Posterior cingulate gyrus (tissue), 11 donors: ENCODE measurements at places on chromosomes 5 and 9.

DNA sequence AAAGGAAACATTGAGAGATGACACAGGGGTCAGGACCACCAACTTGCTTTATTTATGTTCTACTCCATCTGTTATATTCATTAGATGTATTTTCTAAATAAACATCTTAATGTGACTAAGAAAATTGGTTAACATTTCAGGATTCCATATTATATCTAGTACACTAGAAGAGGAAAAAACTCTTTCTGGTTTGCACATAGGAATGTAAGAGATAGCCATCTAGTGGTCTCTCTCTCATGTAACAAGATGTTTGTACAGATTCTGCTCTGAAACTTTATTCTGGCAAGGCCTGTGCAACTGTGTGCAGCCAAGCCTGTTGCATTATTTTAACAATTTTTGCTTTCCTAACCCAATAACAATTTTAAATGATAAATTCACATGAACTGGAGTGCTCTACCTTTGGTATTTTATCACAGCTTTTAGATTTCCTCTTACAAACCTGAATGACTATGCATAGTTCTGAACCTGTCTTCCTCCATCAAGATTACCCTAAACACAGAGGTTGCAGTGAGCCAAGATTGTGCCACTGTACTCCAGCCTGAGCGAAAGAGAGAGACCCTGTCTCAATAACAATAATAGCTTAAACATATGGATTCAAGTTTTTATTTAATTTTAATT lies 148.2 kb downstream of the GIN1 start:
- no peak for DNase-seq

DNA sequence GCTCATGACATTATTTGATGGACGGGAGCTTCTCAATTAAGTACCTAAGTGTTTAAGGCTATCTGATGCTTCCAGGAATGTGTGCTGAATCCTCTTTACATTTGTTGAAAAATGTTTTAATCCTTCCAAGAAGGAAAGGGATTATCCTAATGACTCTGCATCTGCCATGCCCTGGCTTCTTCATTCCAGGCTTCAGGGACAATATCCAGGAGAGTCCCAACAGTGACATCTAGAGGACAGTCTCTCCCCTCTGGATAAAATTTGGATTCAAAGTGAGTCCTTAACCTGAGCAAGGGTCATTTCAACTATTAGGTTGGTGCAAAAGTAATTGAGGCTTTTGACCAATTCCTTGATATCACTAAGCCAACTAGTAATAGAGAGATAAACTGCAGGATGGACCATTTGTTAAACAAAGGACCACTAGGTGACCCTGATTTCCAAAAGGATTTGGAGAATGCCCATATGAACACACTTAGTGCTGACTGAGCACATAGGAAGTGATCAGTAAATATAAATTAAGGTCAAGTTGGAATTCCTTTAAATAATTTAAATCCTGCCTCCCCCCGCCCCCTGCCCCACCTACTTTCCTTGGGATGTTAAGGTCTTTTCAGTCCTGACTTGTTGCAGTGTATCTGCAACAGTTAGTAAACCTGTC lies 19.1 kb downstream of the TNFSF8 start:
- no peak for DNase-seq

- no peak for DNase-seq
Measured at GRCh38 chr9:87239312-87239711, 258.4 kb upstream of the DAPK1 start.

- no peak for DNase-seq
Measured at GRCh38 chr5:43432486-43433375, 20.5 kb upstream of the CCL28 start.

GRCh38 chr9:84404095-84404686 lies 63.6 kb upstream of the SLC28A3 start:
- no peak for DNase-seq

- peak; percentile 24 for DNase-seq
Measured at GRCh38 chr5:1059884-1060263, 51.3 kb downstream of the NKD2 start.

- no peak for DNase-seq
Measured at GRCh38 chr9:83274787-83275186, 211.8 kb upstream of the RASEF start.

DNA sequence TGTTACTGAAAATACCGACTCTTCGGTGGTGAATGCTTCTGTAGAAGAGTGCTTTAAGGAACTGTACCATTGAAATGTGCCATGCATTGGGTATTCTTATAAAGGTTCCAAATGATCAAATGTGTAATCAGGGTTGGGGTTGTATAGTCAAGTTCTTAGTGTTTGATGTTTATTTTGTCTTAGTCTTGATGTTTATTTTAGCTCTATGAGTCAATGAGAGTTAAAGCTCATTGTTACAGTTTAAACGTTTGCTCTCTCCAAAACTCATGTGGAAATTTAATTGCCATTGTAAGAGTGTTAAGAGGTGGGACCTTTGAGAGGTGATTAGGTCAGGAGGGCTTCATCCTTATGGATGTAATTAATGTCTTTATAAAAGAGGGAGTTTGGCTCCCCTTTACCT lies 153.0 kb downstream of the FER start:
- DNase-seq: no peak

DNA sequence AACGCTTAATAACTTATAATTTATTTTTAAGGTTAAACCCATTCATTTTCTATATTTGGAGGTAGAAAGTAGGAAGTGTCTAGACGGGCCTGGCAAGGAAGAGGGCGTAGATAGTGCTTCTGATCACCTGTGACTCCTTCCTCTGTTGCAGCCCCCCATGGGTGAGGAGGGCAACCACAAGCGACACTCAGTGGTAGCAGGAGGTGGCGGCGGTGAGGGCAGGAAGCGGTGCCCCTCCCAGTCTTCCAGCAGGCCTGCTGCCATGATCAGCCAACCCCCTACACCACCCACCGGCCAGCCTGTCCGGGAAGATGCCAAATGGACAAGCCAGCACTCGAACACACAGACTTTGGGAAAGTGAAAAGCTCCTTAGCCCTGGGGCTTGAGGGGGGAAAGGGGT lies 36.7 kb downstream of the FAXDC2 start:
- DNase-seq: no peak

DNA sequence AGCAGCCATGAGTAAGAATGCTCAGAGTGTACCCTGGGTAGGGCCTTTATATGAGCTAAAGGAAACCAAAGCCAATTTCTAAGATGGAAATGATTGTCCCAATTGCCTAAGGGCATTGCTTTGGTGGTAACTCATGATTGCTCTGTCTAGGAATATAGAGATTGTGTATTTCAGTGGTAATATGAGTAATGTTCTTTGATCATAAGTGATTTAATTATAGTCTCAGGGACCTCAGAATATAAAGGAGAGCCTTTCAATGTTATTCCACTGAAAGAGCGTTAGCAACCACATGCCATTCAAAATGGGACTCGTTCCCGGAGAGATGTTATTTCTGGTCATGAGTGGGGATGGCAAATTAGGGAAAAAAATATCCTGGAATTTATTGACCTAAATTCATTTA lies 340.5 kb downstream of the ARHGEF28 start:
- DNase-seq: no peak

DNA sequence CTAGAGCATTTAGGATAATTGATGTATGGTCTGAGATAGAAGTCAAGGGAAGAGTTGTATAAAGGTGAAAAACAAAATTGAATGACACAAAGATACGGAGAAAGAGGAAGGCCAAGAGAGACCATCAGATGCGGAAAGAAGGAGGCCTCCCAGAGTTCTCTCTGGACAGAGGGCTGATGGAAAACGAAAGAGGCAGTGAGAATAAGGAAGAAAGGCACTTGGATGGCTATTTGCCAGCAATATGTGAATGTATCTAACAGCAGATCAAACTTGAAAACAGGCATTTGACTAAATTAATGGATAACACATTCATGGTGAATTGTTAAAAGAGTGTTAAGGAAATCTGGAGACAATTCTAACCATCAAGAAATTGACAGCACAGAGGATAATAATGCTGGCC lies 2.4 kb upstream of the DOCK8 start:
- DNase-seq: no peak

- no peak for DNase-seq
Measured at GRCh38 chr5:6716629-6717149, 3.5 kb downstream of the TENT4A start.

DNA sequence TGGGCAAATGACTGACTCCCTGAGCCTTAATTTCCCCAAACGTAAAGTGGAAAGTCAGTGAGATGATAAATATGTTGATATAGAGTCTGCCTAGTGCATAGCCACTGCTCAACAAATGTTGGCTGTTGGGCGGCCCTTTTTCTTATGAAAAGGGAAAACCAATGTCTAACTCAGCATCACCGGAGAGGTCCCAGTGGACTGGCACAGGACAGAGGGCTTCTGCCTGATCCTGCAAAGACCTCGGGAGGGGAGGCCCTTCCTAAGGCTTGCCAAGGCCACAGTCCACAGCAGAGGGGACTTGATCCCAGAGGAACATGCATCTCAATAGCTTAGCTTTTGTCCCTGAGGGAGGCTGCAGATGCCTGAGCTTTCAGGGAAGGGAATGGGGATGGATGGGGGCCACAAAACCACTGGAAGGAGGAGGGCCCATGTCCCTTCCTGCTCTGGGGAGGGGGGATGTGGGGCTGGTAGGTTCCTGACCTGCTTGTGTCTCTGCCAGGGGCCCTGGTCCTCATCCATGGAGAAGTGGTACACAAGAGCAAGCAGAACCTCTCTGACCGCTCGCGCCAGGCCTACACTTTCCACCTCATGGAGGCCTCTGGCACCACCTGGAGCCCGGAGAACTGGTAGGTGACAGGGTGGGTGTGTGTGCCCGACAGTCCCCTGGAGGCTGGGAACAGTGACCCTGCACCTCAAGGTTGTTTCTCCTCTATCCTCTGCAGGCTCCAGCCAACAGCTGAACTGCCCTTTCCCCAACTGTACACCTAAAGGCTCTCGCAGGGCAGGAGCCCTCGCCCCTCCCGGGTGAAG lies 6.3 kb downstream of the DOLK start:
- DNase-seq: no peak

DNA sequence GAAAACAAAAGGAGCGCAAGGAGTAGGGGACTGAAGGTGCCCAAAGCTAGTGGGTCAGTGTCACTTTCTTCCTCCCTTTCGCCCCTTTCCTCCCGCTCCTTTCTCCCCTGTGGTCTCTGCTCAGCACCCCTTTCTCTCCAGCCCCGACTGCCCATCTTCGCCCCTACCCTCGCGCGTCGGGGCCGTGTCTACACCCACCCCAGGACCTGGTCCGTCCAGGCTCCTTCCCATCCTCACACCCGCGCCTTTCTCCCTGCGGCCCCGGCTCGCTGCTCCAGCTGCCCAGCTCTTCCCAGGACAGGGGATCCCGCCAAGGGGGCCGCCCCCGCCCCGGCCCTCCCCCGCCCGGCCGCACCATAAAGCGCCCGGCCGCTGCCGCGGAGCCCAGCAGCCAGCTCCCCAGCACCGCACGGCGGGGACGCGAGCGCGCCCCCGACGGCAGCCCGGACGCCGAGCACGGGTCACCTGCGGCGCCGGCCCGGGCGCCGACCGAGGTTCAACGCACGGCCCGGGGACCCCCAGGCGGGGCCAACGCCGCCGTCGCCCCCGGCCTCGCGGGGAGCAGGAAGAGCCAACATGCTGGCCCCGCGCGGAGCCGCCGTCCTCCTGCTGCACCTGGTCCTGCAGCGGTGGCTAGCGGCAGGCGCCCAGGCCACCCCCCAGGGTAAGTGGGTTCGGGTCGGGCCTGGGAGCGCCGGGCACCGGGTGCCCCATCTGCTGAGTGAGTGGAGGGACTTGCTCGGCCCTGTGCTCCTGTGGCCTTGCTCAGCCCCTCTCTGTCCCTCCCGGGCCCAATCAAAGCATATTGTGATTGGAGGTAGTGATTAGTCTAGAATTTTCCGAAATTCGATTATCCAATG lies at the start of gene THBS4:
Gene THBS4 (plus strand): TSS at position 387 of the 860 bp plus-strand sequence. CDS start 190 bp downstream, at position 577.
- no peak for DNase-seq
